Activated CD8-positive, alpha-beta memory T cell treated with anti-CD3 and anti-CD28 coated beads for 1 hour (primary cell): ENCODE measurements at places on chromosomes 5 and 9.

DNA sequence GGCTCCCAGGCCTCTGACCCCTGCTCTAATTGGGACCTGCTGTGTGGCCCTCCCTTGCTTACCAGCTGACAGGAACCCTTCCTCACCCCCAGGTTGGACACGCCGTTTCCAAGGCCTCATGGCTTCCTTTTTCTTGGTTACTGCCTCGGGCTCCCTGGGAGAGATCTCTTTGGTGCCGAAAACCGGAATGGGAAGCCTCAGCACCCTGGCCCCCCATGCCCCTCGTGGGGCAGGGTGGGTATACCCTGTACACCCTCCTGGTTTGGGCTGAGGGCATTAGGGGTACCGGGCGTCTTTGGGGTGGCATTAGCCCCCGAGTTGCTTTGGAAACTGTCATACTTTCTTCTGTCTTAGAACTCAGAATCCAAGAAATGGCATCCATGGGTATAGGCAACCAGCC is 10.1 kb upstream of the LRRC14B start:
- DNase-seq = no peak

DNA sequence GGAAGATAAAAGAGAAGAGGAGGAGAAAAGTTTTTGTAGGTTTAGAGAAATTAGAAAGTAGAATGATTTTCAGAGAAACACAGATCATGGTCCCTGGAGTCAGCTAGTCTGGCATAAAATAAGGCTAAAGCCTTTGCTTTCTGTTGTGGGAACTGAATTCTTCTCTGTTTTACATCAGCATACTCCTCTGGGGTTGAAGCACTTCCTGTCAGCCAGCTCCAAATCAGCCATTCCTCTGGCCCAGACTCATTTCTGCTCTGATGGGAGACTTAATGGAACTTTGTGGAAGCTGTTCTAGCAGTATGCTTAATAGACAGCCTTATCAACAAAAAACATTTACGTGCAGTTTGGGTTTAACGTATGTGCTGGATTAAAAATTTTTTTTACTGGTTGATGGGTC is 143.2 kb downstream of the HMHB1 start:
- DNase-seq = no peak

GRCh38 chr9:126331964-126332748 is 5.5 kb downstream of the MVB12B start:
- DNase-seq = no peak

GRCh38 chr5:110854200-110854599 is 115.4 kb downstream of the SLC25A46 start:
- no peak for DNase-seq

DNA sequence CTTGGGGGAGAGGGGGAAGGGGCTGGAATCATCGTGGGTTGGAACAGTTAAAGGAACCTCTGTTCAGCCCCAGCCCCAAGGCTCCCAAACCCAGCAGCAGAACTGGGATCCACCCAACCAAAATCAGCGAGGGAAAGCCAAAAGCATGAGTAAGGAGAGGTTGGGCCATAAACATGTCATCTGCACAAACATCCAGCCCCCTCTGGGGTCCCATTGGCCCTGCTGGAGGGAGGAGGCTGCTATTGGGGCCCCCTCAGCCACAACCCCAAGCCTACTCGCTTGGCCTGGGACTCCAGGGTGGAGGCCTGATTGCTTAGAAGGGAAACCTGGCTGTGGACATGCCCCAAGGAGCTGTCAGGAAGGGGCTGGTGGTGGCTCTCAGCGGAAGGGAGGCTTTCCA is 154.9 kb downstream of the FGF18 start:
- DNase-seq = no peak

- DNase-seq = no peak
Measured at GRCh38 chr9:18874069-18874468, 158.9 kb downstream of the SAXO1 start.

DNA sequence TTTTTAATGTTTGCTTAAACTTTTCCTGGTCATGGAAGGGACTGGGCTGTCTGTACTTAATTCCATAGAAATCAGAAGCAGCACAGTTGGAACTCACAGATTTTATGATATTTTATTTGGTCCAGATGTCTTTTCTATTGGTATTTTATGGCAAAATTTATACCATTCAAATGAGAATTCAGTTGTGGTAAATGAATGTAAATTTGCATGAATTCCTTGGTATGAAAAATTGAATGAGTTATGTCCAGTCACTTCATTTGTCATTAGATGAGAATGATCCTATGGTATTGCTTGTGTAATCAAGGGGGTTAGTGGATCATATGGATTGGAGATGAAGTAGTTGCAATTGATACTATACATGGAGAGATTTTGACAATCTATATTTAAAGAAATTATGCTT is 188.0 kb downstream of the KDM4C start:
- no peak for DNase-seq

GRCh38 chr9:73923796-73924195 is 573.3 kb upstream of the RORB start:
- no peak for DNase-seq

DNA sequence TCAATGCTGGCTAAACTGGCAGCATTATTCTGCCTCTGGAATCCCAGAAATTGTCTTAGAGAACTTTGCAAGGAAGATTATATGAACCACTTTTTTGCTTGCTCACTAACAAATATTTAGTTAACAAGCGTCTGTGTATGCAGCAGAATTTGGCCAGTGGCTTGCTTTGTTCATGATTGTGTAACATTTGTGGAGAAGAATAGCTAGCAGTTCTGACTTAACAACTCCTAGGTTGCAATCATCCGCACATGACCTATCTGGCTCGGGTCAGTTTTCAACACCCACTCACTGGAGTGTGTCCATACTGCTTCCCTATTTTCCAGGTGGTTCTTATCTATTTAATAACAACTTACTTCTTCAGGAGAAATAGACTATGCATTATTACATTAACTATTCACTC is 98.5 kb downstream of the SNX18 start:
- no peak for DNase-seq

DNA sequence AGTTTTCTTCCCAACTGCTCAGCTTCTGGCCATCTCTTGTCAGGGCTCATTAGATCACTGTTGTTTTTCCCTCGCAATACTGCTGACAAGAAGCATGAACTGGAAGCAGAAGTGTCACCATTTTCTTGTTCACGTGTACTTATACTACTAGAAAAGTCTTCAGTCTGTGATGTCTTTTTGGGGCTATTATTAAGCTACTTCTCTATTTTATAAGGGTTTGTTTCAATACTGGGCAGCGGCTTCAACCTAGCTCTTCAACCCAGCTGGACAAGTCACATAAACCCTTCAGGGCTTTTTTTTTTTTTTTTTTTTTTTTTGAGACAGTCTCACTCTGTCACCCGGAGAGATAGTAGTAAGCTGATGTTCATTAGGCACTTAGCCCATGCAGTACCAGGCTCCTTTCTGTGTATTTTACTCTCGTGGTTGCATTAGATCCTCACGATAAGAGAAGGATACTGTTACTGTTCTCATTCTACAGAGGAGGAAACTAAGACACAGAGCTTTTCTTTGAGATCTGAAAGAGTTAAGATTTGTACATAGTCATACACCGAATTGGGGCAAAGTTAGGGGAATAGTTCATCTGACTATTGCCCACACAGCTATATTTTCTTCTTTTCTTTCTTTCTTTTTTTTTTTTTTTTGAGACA is 20.5 kb downstream of the RAPGEF1 start:
- no peak for DNase-seq

DNA sequence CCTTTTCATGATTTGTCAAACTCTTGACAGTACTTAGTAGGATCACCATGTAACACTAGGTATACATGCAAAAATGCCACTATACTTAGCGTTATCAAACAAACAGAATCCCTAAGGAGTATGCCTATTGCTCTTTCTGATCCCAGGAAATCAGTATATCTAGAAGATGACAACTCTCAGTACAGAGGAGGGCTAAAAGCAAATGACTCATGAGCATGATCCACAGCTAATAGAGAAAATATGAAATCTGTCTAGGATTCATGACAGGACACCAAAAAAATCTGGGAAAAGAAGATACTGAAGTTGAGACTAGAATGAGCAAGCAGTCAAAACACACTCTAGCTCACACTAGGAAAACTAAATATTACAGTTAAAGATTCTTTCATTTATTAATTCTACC is 89.2 kb downstream of the RAPGEF6 start:
- no peak for DNase-seq

GRCh38 chr5:5783021-5783420 is 360.5 kb downstream of the ICE1 start:
- no peak for DNase-seq

- no peak for DNase-seq
Measured at GRCh38 chr5:126366199-126366560, 57.0 kb upstream of the GRAMD2B start.

GRCh38 chr5:168786147-168786546 is 207.0 kb upstream of the PANK3 start:
- no peak for DNase-seq

- no peak for DNase-seq
Measured at GRCh38 chr9:31848505-31849285, 535.7 kb upstream of the ACO1 start.

GRCh38 chr9:107644733-107645463 is 155.3 kb upstream of the KLF4 start:
- DNase-seq = no peak

DNA sequence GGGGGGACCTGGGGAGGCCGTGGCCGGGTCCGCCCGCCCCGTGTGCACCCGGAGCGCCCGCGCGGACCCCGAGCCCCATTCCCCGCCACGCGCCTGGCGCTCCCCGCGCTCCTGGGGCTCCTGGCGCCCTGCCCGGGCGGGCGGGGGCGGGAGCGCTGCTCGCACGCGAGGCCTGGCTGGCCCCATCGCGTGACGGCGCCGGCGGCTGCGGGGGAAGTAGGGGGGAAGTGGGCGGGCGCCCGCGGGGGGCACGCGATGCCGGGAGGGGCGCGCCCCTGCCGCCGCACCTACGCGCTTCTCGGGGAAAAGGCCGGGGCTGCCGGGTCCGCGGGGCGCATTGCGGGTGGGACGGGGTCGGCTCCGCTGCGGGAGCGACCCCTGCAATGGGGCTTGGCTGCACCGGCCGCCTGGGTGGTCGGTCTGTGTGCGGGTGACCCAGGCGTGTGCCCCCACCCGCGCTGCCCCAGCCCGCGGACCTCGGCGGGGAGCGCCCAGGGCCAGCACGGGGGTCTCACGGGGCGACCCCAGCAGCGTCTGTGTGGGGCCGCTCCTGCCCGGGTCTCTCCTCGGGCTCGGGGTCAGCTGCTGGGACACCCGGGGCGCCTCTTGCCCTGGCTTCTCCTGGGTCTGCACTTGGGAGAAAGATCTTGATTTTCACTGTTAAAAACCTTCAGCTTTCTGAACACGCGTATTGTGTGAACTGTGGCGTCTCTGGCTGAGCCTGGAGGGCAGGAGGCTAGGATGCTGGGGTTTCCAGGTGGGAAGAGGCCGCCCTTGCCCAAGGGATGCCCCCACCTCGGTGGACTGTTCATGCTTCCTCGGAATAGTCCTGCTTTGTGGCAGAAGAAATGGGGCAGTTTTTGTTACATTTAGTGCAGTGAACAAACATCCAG is 52.4 kb downstream of the AHRR start:
- peak; percentile 52 for DNase-seq

DNA sequence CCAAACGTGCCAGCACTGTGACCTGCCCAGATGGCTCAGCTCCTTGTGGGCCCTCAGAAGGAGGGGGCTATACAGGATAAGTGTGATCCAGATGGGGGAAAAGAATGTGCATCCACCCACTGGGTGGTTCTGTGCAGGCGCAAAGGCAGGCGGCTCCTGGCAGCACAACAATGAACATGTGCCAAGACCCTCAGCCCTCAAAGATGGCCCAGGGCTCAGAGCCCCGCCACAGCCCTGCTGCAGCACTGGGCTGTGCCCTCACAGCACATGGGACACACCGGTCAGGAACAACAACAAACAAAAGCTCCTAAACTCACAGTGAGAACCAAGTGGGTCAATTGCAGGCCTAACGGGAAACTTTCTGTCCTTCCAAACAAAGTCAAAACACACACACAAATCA is 4.7 kb downstream of the SEMA4D start:
- DNase-seq = no peak

DNA sequence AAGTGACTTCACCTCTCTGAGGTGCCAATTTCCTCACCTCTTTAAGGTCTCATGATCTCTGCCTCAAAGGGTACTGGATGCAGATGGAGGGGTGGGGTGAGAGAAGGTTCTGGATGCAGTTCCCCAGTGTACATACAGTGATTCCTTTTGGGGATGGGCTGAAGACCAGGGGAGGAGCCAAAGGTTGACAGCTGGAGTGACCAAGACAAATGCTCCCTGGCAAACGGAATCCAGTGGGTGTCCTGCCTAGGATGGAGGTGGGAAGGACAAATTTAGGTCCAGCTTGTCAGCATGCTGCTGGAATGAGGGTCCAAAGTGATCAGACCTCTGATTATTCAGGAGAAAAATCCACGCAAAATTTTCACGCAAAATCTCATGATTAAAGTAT is 7.3 kb upstream of the LMX1B start:
- no peak for DNase-seq

DNA sequence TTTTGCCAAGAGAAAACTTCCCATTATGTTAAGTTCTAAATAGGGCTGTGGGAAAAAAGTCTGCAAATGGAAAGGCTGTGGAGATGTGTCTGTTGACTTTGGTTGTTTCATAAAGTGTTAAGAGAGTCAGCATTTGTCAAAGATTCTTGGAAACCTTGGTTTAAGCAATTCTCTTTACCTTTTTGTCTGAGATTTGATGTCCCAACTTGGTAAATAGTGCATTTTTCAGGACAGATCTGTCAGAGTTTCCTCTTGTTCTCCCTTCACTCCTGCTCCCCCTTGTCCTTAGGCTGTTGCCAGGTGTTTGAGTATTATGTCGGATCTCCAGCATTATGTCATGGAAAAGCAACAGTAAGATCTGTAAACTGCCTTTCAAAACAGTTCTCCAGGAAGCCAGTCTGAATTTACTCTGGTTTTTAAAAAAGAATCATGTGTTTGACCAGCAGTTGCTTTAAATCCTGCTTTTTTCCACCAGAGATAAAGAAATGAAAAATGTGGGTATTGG is 79.1 kb upstream of the ADAMTSL1 start:
- DNase-seq = no peak

GRCh38 chr5:136629125-136629792 is 263.9 kb upstream of the TRPC7 start:
- no peak for DNase-seq

DNA sequence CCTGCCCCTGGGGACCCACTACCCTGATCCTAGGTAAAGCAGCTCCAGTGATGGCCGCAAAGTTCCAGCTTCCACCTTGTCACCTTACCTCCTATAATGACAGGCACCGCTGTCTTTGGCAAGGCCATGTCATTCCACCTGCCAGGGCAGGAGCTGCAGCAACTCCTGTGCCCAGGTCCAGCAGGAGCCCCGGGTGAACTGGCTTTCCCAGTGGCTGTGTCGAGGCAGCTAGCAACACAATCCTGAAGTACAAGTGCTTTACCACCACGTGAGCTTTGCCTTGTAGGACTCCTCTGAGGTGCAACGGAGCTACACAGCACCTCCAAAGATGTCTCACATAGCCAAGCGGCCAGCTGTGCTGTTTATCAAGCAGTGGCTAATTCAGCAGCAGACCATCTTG is 20.7 kb upstream of the MGAT1 start:
- DNase-seq = no peak
